ENCODE measurements at places on chromosomes 16 and 17.

DNA sequence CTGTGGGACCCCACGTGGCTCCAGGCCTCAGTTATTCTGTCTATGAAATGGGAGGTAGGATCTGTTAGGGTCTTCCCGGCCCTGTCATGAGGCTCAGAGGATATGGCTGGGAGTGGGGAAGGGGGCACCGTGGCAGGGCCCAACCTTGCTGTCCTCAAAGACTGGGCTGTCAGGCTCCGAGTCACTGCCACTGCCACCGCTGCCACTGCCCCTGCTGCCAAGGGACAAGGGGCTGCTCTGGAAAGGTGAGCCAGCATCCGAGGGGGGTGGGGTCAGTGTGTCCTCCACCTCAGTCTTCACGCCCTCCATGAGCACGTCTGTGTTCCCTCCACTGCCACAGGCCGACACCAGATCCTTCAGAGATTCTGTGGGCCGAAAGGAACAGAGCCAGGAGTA lies 19.2 kb downstream of the SREBF1 start:
- no peak for DNase-seq

DNA sequence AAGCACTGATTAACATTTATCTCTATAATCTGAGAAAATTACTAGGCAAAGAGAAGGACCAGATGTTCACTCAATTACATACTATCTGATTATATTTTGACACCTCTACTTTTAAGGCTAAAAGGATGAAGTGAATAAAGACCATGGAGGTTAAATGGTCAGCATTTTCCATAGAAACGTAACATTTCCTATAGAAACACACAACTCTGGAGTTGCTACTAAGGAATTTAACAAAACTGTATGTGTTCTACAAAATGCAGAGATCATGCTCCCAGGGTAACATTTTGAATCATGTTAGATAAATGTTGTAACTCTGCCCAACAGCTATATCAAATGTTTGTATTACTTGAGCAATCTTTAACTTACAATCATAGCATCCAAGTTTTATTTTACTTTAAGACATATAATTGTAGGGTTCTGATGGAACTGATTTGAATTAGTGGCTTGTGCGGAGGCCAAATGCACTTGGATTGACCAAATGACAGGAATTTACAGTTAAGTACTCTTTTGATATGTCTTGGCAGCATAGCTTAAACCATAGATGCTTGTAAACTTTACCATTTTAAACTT lies 97.7 kb downstream of the RPGRIP1L start:
- DNase-seq: no peak

- DNase-seq: no peak
Measured at GRCh38 chr16:49482690-49483089, 109.1 kb downstream of the C16orf78 start.

- DNase-seq: peak; percentile 2
Measured at GRCh38 chr16:55323637-55324271, at the start of gene IRX6. IRX6 (plus strand) TSS chr16:55324203; CDS start chr16:55325092, 889 bp downstream.

- no peak for DNase-seq
Measured at GRCh38 chr17:45042346-45043120, 8.9 kb downstream of the DCAKD start.

DNA sequence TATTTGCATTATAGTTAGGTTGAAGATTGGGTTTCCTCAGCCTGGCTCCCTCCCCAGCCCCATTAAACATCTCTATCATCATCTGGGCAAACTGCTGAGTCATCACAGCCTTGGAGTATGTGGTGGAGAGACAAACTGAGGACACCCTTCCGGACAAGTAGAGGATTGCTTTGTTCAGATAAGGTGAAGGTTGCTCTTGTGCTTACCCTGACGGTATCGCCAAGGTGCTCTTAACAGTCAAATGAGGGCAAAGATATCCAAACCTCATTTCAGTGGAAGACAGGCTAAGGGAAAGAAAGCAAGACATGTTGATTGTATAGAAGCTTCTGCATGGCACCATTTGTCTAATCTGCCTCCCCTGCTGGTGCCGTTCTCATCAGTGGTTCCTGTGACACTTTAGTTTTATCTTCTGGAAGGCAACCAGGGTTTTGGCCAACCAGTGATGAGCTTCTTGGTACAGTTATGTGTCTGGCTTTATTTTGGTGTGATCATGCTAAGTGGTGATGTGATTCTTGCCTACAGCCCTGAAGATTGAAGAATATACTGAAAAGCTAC lies 56.9 kb upstream of the LGALS9 start:
- DNase-seq: no peak

- DNase-seq: no peak
Measured at GRCh38 chr16:55042556-55043432, 112.1 kb downstream of the IRX5 start.
